Fibroblast of upper back skin (primary cell): ENCODE measurements at places on chromosomes 2 and 18.

DNA sequence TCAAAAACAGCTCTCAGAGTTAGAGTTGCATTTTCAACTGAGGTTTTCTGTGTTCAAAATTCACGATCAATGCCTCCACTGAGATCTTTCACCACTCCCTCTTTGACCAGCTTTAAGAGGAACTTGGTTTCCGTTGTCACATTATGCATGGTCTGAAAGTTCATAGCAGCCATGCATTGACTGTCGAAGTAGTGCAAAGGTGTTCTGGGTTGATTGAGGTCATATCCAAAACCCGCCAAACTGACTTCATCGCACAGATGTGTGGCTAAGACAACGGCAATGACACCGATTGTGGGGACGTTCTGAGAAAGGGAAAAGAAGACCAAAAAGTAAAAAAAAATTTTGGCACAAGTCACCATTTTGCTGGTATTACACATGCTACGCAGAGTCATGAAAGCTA is 48.7 kb downstream of the ST3GAL5 start:
- no peak for DNase-seq

DNA sequence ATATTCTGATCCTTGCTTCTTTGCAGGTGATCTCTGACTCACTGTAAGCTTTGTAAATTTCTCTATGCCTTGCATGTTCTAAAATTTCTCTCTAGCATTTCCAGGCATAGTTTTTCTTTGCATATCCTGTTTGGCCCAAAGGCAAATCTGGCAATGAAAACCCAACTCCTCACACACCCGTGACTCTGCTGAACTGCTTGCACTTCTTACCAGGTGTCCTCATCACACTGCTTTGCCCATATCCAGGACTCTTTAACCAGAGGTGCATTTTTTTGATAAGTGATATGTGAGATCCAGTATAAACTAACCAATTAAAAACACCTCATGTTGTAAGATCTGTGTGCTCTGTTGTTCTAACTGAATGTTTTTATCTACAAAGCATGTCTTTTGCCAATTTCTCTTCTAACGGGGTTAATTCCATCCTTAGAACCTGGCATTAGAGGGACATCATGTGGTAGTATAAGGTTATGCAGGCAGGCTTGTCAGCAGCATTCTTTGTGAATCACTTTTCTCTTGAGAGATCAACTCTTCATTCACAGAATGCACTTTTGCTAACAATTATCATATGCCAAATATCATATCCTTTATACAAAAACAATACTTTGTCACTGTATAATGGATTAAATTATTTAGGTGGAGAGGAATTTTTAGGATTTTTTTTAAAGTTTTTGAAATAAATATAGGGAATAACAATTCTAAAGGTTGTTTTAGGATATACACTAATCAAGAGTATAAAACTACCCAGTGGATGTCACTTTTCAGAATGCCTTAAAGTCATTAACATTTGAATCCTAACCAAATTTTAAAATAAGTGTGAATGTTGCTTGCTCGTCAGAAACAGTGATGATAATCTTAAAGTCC is 20.8 kb upstream of the TMX3 start:
- peak; percentile 69 for DNase-seq

- DNase-seq, result no peak
These were observed 39.3 kb downstream of the MAP3K2 start for GRCh38 chr2:127348426-127349000.

GRCh38 chr2:42796427-42797248 is 4.3 kb upstream of the HAAO start:
- DNase-seq, result no peak

DNA sequence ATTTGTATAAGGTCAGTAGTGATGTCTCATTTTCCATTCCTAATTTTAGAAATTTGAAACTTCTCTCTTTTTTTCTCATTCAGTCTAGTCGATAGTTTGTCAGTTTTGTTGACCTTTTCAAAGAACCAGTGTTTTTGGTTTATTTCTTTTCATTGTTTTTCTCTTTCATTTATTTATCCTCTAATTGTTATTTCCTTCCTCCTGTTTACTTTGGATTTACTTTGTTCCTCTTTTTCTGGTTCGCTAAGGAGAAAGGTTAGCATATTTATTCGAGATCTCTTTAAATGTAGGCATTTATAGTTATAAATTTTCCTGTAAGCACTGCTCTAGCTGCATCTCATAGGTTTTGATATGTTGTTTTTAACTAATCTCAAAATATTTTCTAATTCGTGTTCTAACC is 65.1 kb upstream of the TXNDC2 start:
- DNase-seq, result no peak

DNA sequence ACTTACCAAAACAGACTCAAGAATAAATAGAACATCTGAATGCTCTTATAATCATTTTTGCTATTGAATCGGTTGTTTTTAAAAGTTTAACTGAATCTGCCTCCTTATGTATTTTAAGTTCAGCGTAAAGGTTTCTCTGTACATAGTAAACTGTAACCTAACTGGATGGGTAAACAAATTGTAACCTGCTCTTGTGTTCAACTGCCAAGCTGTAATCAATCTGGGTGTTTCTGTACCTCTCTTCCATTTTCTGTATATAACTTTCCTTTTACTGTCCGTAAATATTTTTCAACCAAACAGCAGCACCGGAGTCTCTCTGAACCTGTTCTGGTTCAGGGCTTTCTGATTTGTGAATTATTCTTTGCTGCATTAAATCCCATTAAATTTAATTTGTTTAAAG is 27.6 kb upstream of the DNAH7 start:
- no peak for DNase-seq

- DNase-seq, result no peak
These were observed 114.4 kb downstream of the TSN start for GRCh38 chr2:121869873-121870272.
